ENCODE measurements at places on chromosomes 16 and 17.

- DNase-seq, result no peak
These were observed 11.7 kb downstream of the ATPAF2 start for GRCh38 chr17:18027280-18027679.

GRCh38 chr17:42408061-42408460 lies 15.0 kb downstream of the CAVIN1 start:
- DNase-seq, result no peak

- DNase-seq, result peak; percentile 73
These were observed at the start of gene NTN3 for GRCh38 chr16:2471016-2471652. NTN3 (plus strand) TSS chr16:2471297; CDS start chr16:2471702, 405 bp downstream.

- no peak for DNase-seq
These were observed 33.2 kb downstream of the CYTH1 start for GRCh38 chr17:78748730-78749317.

- DNase-seq, result no peak
These were observed 70.8 kb downstream of the SHISA9 start for GRCh38 chr16:12972246-12972645.

DNA sequence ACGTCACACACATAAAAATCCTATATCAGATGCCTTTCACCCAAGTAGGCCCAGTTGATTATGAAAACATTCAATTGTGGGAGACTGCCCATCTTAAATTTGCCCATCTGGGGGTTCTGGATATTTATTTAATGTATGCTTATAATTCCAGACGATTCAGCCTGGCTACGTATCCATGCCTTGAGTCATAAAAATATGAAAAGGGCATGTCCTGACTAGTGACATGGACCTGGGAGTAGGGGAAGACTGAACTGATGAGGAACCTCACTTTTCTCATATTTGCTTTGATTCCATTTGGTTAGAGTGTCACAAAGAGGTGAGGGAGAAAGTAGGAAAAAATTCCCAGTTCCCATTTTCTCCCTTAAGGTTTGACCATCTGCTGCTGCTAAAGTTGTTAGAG lies 122.5 kb upstream of the GNAO1 start:
- no peak for DNase-seq

GRCh38 chr16:70438585-70438968 lies 323 bp downstream of the ST3GAL2 start:
- peak; percentile 46 for DNase-seq

DNA sequence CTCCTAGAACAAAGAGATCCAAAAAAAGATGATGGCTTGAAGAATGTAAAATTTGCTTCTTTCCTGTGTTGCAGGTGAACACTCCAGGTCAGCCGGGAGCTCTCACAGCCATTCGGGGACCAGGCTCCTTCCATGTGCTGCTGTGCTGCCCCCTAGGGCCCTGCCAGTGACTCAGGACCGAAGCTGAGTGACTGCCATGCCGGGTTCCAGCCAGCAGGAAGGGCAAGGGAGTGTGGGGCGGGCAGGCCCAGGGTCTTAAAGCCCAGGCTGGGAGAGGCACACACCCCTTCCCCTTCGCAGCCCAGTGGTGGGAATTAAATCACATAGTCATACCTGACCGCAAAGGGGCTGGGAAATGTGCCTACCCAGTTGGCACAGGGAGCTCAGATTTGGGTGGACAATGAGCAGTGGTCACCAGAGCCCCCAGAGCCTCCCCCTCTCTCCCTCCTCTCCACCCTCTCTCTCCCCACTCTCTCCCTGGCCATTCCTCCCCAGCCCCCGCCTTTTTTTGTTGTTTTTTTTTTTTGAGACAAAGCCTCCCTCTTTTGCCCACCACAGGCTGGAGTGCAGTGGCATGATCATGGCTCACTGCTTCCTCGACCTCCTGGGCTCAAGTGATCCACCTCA lies 11.5 kb downstream of the EPOP start:
- DNase-seq, result peak; percentile 88

DNA sequence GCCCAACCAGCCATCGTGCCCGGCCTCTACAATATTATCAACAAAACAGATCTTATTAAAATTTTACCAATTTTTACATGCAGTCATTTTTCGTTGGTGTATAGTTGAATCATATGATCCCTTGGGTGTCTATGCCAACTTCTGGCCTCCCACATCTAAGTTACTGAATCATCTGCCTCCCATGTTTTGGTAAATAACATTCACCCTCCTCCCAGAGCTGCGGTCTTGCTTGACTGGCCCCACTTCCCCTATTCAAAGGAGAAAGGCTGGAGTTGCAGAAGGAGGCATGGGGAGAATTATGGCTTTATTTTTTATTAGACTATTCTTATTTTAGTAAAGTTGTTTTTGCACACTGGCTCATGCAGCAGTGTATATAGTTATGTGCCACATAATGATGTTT lies 18.5 kb upstream of the CCL23 start:
- DNase-seq, result peak; percentile 36

GRCh38 chr16:51500306-51500705 lies 349.2 kb upstream of the SALL1 start:
- DNase-seq, result no peak

DNA sequence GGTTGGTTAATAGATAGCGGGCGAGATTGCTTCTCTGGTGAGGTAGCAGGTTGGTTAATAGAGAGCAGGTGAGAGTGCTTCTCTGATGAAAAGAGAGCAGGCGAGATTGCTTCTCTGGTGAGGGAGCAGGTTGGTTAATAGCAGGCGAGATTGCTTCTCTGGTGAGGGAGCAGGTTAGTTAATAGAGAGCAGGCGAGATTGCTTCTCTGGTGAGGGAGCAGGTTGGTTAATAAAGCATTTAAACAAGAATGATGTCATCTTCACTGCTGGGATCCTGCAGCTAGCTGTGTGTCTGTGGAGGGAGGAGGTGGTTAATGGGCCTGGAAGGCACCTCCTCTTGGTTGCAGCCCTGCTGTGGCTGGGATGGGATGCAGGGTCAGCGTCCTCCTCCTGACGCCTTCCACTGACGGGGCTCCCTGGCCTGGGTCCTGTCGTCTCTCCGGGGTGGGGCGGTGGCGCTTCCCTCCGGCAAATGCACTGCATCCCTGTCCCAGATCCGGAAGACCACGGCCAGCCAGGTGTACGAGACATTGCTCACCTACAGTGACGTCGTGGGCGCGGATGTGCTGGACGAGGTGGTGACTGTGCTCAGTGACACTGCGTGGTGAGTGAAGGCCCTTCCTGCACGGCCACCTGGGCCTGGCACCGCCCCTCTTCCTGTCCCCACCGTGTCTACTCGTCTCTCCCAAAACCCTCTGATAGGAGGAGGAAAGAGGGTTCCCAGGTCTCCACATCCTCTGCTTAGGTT lies 99.2 kb upstream of the ZNF750 start:
- no peak for DNase-seq

GRCh38 chr16:3484318-3485096 lies 10.8 kb downstream of the C16orf90 start:
- no peak for DNase-seq

DNA sequence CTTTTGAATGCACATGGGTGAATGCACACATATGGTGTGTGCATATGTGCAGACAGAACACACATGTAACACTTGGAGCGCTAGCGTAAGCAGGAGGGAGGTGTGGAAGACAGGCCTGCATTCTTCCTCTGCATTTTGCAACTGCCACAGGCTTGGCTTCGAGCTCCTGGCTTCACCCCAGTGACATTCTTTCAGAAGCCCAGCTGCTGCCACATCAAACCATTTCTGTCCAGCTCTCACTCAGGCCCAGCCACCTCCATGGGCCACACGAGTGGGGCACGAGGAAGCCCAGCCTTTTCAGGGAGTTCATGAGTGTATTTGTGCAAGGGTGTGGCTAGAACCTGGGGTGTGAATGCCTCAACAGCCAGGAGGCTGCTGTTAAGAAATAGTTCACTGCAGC lies 18.8 kb downstream of the LGALS3BP start:
- peak; percentile 11 for DNase-seq

- no peak for DNase-seq
These were observed 198 bp upstream of the SHISA9 start for GRCh38 chr16:12901204-12901596.

DNA sequence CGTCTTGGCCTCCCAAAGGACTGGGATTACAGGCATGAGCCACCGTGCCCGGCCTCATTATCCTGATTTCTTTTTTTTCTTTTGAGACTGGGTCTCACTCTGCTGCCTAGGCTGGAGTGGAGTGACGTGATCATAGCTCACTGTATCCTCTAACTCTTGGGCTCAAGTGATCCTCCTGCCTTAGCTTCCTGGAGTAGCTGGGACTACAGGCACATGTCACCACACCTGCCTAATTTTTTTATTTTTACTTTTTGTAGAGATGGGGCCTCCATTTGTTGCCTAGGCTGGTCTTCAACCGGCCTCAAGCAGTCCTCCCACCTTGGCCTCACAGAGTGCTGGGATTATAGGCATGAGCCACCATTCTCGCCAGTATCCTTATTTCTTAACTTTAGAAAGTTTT lies 3.5 kb downstream of the TENT4B start:
- DNase-seq, result no peak

DNA sequence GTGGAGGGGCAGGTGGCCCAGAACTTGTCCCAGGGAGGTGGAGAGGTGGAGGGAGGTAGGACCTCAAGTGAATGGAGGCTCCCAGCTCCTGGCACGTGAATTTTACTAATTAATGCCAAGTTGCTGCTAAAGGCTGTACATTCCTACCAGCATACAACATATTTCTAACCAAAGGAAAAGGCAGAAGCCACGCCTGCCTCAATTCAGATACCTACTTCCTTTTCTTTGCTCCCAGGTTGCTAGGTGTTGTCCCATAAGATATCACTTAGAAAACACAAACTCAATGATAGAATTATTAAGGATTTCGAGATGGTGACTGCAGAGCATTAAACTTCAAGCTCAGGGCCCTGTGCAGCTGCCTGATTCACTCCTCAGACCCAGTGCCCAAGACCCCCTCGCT lies 20.5 kb upstream of the SMPD3 start:
- DNase-seq, result no peak

DNA sequence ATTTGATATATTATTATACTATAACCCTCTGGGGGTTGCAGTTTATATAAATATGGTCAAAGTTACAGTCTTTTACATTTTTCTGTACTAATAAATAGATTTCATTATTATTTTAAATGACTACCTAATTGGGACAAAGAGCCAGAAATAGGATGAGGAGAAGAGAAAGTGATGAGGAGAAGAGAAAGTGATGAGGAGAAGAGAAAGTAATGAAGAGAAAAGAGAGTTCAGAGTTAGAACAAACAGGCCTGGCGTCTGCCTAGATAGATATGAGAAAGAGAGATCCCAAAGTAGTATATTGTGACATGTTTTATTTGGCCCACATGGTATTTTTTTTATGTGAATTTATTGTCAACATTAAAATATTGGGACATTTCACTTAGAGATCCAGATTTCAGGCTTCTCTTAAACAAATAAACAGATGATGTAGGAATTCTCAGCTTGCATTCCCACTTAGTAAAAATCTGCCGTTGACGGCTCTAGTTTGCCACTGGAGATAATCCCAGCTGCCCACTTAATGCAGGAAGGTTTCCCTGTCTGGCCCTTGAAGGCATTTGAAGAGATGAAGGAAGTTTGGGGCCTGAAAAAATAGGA lies 210.7 kb downstream of the STX8 start:
- no peak for DNase-seq

GRCh38 chr16:27374221-27374803 lies 27.7 kb upstream of the IL21R start:
- no peak for DNase-seq

GRCh38 chr17:57247261-57247660 lies 9.1 kb upstream of the MSI2 start:
- DNase-seq, result no peak

DNA sequence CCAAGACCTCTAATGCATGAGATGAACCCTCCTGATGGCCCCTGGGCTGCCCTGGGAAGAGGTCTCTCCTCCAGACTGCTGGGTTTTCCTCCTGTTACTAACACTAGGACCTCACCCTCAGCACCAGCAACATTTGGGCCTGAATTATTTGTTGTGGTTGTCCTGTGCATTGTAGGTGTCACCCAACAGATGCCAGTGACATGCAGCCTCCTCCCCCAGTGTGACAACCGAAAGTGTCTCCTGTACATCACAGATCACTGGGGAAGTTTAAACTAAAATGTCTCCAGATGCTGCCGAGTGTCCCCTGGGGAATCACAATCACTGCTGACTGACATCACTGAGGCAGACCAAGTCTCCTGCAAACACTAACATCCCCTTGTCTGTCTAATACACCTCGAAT lies 74.8 kb downstream of the SLC5A11 start:
- no peak for DNase-seq

GRCh38 chr17:14004927-14005620 lies 64.2 kb upstream of the COX10 start:
- no peak for DNase-seq

- DNase-seq, result no peak
These were observed 32.0 kb downstream of the PIMREG start for GRCh38 chr17:6476076-6476809.

GRCh38 chr16:56616608-56617211 lies 8.3 kb downstream of the MT2A start:
- no peak for DNase-seq

GRCh38 chr16:88286301-88286923 lies 96.3 kb upstream of the ZNF469 start:
- DNase-seq, result no peak

- no peak for DNase-seq
These were observed 238.1 kb downstream of the MAF start for GRCh38 chr16:79362300-79362970.
